ENCODE measurements at places on chromosomes 1 and 21. TPM values are rescaled to one million over a fixed set of nuclear protein-coding genes. Genes with fewer than 3 reads are reported as not detected.

GRCh38 chr1:29749024-29749945 lies 513.0 kb downstream of the PTPRU start:
- no peak for DNase-seq

DNA sequence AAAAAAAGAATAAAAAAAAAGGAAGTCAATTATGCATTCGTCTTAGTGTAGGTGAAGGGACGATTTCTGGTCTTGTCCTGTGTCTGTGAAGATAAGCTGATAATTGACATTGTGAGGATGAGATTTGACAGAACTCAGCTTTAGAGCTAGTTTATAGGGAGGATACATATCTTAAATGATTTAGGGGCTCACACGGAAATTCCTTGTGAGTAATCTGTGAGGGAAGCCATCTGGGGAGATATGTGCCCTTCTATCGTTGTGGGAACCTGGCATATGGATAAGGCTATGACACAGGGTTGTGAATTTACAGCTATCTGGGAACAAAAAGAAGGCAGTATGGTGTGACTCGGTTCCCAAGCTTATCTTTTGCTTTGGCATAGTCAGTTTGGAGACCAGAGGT lies 71.1 kb downstream of the RABGAP1L start:
- DNase-seq = no peak

TINAGL1 gene
- total RNA-seq = 128 TPM

DNA sequence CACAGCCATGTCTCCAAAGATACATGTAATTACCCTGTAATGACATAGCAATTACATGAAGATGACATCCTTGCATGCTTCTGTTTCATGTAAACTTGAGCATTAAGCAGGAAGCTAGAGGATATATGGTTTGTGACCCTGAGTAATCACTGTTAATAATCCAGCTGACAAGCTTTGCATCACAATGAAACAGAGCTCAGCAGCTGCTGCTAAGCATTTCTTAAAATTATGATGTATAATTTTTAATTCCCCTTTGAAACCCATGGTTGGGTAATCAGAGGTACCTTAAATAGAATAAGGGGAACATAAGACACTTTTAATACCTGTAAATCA lies 293.5 kb downstream of the NTNG1 start:
- DNase-seq = no peak

DNA sequence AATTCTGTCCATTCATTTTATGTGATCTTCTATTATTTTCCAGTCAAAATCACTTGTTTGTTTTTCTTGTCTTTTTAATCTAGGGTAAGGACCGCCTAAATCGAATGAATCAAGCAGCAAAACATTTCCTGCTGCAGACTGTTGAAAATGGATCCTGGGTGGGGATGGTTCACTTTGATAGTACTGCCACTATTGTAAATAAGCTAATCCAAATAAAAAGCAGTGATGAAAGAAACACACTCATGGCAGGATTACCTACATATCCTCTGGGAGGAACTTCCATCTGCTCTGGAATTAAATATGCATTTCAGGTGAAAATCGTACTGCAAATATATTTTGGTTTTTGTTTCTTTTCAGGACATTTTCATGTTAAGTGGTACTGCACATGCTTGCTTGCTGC lies 20.5 kb downstream of the CLCA4 start:
- DNase-seq = no peak

GRCh38 chr21:46424621-46425020 lies 34.1 kb upstream of the DIP2A start:
- no peak for DNase-seq

DNA sequence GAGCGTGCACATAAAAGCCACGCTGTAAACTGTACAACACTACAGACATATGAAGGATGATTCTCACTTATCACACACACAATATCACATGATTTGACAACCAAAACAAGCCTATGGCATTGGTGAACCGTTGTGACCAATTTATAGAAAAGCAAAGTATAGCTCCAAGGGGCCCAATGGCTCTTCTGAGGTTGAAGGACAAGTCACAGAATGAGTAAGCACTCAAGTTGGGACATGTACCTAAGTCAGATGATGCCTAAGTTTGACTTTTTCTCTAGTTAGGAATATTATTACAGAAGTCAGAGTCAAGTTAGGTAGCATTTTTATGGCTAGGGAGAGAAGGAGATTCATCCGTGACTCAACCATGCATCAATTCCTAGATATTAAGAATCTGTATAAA lies 45.7 kb downstream of the PLPP3 start:
- no peak for DNase-seq

GRCh38 chr1:50091068-50091467 lies 17.7 kb upstream of the ELAVL4 start:
- DNase-seq = no peak

- no peak for DNase-seq
Observed at GRCh38 chr1:228344631-228345072, 62.0 kb downstream of the TRIM11 start.

DNA sequence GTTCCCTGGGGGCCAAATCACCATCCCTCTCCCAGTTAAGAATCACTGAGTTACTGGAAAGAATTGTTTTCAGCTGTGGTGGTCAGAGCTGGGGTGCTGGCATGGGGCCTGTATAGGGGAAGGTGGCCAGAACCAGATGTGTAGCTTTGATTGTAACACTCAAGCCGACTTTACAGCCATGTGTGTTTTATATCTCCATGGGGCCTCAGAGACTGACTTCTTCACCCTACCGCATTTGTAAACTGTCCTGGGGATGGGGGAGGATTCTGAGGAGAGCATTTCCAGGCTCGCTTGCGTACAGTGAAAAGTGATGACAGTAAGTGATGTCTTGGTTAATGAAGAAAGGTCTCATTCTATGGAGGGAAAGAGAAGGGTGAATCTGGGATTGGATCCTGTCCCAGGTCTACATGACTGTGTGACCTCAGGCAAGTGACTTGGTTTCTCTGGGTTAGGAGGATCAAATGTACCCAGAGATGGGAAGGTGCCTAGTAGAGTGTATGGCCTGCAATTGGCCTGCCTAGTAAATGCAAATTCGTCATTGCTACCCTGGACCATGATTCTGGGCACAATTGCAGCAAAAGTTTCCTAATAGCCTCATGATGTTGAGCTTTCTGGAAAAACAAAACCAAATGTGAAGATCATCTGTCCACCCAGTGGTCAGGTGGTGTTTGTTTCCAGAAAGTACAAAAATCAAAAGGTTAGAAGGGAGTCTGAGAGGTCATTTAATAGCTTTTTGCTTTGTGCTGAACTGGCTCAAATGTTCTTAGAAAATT lies 49.7 kb upstream of the RCC2 start:
- no peak for DNase-seq

DNA sequence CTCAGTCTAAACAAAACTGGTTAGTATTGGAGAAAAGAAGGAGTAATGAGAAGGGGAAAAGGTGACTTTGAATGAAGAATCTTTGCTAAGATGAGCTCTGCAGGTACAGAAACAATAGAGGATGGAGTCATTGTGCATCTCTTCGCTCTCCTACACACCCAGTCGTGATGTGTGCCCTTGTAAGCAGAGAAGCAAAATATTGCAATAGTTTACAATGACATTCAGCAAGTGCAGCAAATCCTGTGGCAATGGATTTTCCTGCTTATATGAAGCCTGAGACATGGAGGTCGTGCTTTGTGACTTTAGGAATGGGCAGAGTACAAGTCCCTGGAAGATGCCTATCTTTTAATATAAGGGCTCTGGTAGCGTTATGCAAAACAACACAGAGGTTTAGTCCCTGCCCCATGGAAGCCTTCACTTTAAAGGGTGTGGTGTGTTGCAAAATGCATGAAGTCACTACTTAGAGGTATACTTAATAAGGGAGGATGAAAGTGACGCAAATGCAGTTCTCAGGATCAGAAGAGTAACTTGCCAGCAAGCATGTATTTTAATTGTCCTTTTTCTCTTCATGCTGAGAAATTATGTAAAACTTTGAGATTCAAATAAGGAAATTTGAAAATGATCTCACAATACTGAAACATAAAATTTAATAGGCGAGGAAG lies 88.0 kb upstream of the IVNS1ABP start:
- no peak for DNase-seq

DNA sequence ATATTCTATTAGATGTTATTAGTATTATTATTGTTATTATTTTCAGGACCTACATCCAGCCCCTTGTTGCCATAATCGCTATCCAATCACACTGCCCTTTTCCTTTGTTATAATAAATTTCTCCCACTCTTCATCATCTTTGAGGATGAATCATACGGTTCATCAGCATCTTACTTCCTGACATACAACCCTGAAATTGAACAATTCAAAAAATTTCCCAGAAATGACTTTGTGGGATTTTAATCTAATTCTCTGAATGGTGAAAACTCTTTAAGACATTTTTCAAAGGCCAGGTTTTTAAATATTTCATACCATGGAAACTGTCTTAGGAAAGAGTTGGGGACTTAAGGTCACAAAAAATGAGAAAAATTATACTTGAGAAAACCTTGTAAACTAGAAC lies 353.5 kb downstream of the ST6GALNAC3 start:
- no peak for DNase-seq

DNA sequence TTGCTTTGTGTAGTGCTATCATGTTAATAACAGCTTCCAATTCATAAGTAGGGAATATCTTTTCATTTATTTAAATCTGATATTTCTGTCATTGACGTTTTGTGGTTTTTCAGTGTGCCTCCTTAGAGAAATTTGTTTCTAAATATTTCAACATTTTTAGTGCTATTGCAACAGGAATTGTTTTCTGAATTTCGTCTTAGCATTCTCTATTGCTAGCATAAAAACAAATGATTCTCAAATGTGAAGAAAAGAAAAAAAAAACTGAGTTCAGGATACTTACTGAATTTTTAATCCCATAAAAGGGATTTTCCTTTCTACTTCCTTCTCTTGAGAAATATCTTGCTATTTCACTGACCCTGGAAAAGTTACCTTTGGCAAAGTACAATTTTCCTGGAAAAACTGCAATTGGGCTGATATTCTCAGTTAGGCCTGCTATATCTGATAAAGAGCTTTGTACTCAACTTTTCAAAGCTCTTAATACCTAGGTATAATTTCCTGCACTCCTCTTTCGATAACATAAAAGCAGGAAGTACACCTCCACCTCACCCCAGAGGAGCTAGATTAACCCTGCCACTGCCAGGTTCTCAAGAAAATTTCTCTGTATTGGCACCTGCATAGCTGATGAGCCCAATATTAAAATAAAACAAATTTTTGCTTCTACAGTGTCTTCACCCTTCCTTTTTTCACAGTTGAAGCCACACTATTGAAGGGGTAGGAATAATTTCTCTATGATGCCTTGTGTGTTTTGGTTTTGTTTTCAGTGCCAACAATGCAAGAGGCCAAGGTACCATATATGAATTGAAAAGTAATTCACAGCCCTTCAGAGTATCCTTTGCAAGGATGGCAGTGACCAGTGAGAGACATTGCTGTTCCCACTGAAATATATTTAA lies 35.6 kb downstream of the PTPN14 start:
- no peak for DNase-seq

DNA sequence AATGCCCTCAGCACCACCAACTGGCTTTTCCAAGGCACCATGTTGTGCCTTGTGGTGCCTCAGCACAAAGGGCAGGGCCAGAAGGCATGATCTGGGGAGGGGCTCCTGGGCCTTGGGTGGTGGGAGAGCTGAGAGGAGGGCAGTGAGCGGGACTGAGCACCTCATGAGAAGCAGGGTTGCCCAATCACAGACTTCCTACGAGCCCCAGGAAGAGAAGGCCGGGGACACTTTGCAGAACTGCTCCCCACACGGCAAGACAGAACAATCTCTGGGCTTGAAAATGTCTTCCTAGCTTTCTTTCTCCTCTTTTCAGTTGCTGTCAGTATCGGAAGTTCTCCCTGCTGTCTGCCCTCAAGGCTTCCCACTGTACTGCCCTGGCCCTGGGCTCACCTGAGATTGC lies 6.8 kb downstream of the KCNJ10 start:
- no peak for DNase-seq

DNA sequence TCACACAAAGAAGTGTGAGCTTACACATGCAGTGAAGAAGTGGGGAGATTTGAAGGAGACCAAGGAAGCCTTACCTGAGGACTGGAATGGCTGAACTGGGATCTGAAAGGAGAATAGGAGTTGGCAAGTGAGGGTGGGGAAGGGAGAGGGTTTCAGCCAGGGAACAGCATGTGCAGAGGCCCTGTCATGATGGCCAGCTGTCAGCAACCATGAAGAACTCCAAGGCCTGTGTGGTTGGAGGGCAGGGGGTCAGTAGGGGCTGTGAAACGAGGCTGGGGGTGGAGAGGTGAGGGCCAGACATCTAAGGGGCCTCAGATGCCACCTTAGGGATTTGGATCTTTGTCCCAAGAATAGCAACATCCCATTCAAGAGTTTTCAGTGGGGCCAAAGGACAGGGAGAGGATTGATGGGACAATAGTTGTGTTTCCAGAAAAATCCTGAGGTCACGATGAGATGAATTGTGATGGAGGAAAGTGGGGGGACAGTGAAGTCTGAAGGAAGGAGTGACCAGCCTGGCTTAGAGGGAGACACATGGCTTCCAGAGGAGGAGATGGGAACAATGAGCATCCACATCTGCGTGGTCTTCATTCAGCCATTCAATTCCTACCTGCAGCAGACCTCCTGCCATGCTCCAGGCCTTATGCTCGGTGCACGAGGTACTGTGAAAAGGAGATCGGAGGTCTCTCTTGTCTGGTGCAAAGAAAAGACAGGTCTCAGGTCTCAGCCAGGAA lies 187.6 kb downstream of the MATN1 start:
- no peak for DNase-seq

DNA sequence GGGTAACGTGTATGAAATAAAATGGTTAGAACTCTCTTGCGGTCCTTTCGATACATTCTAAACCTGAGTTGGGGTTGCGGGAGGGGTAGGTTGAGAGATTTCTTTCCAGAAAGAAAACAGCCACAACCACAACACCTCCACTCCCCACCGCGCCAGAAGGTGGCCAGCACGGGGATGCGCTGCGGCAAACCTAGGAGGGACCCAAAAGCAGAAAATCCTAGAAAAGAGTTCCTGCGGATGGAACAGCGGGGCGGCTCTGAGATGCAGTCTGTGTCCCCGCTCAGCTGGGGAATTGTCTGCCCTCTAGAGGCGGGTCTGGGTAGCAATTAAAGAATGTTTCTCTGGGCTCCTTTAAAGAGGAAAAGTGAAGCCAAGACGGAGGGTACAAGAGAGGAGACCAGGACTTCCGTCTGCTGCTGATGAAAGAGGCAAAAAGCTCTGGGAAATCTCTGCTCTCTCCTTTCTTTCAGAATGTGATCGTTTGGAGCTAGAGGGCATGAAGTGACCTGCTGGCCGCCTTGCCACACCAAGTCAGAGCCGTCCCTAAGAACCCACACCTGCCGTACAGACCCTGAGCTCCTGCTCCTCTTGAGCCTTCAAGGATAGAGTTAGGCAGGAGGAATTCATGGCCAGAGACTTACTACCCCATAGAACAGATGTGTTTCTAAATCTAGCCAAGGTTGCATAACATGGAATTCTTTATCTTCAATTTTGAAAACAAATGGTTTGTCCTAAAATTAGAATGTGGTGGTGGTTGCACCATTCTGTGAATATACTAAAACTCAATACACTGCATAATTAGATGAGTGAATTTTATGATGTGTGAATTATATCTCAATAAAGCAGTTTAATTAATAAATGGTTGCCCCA lies 46.5 kb upstream of the COA6 start:
- DNase-seq = peak; percentile 27

SLC37A1 gene
- total RNA-seq = 1.9 TPM

GRCh38 chr1:153537376-153537730 lies 1.6 kb upstream of the S100A6 start:
- no peak for DNase-seq
